ENCODE measurements at places on chromosomes 2 and 18. TPM values are rescaled to one million over a fixed set of nuclear protein-coding genes. Genes with fewer than 3 reads are reported as not detected.

Gene OSR1
- 5.7 TPM for total RNA-seq

Gene AQP12B
- total RNA-seq, result not detected

Gene MAPRE3
- total RNA-seq, result 48.9 TPM

Gene ZDBF2
- 10.0 TPM for total RNA-seq

Gene LAMA1
- 0.81 TPM for total RNA-seq

Gene DIPK1C
- total RNA-seq, result 1.7 TPM

Gene POTEE
- total RNA-seq, result 0.53 TPM

Gene ACMSD
- not detected for total RNA-seq

Gene CDCA7
- 0.33 TPM for total RNA-seq

Gene LRP1B
- 0.21 TPM for total RNA-seq

Gene SLC5A6
- 13.6 TPM for total RNA-seq
